ENCODE measurements at places on chromosomes 1 and 21. TPM values are rescaled to one million over a fixed set of nuclear protein-coding genes. Genes with fewer than 3 reads are reported as not detected.

DNA sequence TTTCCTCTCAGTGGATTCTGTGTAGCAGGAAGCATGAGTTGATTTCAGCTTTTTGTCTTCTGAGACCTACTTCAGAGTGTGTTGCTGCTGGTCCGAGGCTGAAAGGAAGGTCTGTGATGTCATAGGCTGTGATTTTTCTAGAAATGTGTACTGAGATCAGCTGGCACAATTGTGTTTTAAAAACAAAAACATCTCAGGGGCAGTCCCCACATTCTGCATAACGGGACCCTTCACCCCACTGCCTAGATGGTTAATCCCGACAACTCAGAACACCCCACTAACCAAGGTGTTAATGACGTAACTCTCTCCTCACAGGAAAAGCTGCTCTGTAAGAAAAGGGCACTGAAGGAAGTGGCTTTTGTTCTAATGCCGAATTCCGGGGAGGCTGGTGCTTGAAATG lies 59.8 kb upstream of the PPP2R5A start:
- DNase-seq: no peak

ANGPTL7 gene
- not detected for polyA plus RNA-seq

GRCh38 chr1:116380499-116381242 lies 7.6 kb downstream of the ATP1A1 start:
- DNase-seq: no peak

- DNase-seq: no peak
Observed at GRCh38 chr1:19006837-19007271, 50.4 kb upstream of the IFFO2 start.

KCNJ9 gene
- 0.10 TPM for polyA plus RNA-seq

All from right renal pelvis (tissue), 4 donors.